Right lobe of liver (tissue), 6 donors: ENCODE measurements at places on chromosomes 7 and 10.

GRCh38 chr7:85287106-85287825 is 100.4 kb upstream of the SEMA3D start:
- DNase-seq = no peak

GRCh38 chr7:38409531-38409930 is 136.1 kb upstream of the TARP start:
- DNase-seq = no peak

DNA sequence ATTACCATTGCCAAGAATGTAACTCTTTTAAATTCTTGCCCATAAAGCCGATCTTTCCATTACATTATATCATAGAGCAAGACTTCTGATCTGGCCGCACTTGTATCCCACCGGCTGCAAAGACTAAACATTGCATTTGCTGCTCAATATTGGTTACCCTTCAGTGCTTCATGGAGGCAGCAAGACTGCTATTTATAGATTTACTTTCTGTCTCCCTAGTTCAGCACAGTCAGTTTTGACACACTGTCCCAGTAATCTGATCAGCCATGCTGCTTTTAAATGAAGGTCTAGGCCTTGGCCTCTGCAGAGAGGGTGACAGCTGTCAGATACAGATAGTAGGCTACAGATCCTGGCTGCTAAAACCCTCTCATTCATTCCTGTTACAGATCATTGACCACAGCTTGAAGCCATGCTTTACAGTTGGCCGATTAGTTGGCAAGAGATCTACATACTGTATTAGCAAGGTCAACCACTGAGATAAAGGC is 562.6 kb upstream of the GALNT17 start:
- no peak for DNase-seq

- peak; percentile 74 for DNase-seq
Measured at GRCh38 chr10:69057261-69057950, 30.5 kb upstream of the SRGN start.

- no peak for DNase-seq
Measured at GRCh38 chr10:79335094-79335469, 12.2 kb upstream of the PPIF start.

DNA sequence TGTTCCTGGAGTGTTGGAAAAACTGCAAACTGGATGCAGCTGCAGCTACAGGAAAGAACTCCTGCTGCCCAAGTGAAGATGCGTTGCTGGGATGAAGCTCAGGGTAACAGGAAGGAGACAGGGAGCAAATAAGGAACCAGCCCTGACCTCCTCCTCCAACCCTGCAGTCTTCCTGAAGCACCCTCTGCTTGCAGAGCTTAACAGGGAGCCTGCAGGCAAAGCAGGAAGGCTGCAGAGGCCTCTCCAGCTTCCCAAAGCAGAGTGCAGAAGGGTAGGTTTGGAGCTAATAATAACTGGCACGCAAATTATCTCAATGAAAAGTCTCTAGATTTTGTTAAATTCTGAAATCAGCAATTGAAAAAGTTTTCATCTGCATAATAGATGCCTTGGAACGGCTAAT is 92.5 kb downstream of the SORCS1 start:
- no peak for DNase-seq

- no peak for DNase-seq
Measured at GRCh38 chr7:87339373-87339897, 6.0 kb upstream of the CROT start.

- DNase-seq = no peak
Measured at GRCh38 chr7:115635876-115636275, 394.7 kb downstream of the TFEC start.

- no peak for DNase-seq
Measured at GRCh38 chr10:24428410-24428782, 219.5 kb downstream of the KIAA1217 start.

GRCh38 chr10:59668096-59668495 is 41.6 kb downstream of the SLC16A9 start:
- DNase-seq = no peak

DNA sequence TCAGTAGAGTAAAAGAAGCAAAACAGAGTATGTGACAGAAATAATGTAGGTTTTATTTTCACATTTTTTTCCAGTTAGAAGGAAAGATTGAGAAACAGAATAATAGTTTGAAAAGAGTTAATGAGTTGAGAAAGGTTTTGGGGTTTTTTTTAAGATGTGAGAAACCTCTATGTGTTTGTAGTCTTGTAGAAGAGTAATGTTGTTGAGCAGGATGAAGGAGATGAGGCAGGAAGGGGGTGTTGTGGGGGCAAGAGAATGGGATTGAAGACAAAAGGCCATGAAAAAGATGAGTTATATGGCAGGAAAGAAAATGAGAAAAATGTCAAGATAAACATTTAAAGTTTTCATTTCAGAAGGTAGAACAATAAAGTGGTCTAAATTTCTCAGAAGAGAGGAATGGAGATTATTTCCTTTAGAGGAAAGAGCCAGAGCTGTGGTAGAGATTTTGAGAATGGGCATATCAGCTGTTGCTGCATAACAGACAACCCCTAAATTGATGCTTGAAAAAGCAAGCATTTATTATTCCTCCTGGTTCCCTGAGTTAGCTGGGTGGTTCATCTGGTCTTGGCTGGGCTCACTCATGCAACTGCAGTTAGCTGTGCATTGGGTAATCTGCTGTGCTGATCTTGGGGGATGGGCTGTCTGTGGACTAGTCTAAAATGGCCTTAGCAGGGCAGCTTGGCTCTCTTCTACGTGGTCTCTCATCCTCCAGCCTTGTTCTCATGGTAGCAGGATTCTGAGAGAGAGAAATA is 27.1 kb downstream of the PCGF5 start:
- DNase-seq = no peak

DNA sequence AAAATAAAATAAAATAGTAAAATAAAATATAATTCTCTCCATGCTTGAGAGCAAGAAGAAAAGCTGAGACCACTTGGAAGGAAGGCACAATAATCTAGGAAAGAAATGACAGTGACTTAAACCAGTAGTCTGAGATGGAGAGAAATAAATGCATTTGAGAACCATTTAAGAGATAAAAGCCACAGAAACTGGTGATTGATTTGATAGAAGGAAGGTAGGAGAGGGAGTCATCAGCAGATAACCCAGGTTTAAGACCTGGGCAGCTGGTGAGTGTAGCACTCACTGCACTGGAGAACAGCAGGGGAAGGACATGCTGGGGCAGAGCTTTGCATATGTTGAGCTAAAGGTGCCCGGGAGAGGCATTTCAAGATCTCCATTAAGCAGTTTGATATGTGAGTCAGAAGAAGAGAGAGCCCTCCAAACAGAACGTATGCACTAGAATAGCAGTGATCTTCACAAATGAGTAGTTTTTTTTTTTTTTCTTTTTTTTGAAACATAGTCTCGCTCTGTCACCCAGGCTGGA is 268.0 kb downstream of the DYNC1I1 start:
- DNase-seq = no peak

DNA sequence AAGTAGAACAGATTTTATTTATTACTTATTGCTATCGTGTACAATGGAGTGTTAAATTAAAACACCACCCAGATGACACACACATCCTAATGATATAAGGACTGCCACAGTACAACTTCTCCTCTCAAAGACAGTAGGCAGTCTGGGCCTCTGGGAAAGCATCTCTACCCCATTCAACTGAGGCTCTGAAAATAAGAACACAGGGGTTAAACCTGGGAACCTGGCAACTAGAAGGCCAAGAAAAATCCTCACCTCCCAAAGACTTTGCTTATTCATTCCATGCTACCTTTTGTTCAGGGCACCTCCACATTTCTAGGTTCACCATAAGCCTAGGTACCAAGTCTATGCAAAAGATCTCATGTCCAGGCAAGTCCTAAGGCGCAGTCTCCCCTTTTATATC is 125.4 kb upstream of the FEZF1 start:
- DNase-seq = no peak

DNA sequence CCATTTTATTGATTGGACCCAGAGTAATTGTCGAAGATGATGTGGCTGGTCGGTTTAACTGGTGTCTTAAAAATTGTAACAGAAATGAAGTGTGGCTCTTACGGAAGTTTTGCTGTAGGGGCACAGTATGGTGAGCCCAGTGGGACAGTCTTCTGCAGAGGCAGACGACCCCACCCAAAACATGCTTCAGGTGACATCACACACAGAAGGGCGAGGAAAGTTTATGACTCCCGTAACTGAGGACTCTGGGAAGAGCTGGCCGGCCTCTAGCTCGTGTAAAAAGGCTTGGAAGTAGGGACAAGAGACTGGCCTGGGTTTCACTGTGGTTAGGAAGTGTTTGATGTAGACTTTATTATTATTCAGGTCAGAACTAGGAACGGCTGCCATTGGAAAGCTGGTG is 73.3 kb downstream of the HTR5A start:
- no peak for DNase-seq

GRCh38 chr10:63466144-63466935 is 563 bp upstream of the JMJD1C start:
- DNase-seq = peak; percentile 70

GRCh38 chr10:89540420-89540949 is 5.1 kb upstream of the SLC16A12 start:
- DNase-seq = no peak

DNA sequence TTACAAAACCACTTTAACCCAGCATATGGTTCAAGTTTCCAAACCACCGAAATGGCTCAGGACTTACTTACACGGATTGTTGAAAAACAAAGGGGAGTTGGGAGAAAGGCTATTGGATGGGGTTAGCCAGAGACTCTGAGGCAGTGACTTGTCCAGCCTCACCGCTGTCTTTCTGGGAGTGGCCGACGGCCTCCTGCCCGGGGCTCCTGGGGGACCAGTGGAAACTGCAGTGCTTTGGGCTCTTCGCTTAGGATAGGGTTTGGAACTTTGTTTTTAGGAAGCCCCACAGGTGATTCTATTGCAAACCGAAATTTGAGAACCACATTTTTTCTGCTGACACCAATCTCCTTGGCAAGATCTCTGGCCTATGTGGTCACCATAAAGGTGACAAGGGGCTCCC is 38.1 kb upstream of the R3HCC1L start:
- DNase-seq = peak; percentile 11

GRCh38 chr7:77866370-77866769 is 67.8 kb downstream of the PHTF2 start:
- DNase-seq = no peak

- no peak for DNase-seq
Measured at GRCh38 chr7:142057101-142057500, 54.4 kb upstream of the MGAM2 start.

DNA sequence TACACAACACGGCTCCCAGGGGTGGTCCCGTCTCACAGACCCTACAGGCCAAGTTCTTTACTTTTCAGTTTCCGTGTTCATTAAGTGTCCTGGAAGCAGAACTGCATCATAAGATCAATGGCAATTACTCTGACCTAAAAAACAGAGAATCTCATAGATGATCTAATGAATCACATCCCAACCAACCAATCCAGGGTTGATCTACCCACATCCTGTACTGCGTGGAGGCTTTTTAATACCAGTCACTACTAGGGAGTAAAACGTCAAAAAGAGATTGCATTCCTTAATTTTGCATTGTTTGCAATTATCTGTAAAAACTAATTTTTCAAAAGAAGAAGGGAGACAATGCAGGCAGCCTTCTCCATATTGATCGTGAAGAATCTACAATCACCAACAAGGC is 72.6 kb downstream of the PARD3 start:
- no peak for DNase-seq

DNA sequence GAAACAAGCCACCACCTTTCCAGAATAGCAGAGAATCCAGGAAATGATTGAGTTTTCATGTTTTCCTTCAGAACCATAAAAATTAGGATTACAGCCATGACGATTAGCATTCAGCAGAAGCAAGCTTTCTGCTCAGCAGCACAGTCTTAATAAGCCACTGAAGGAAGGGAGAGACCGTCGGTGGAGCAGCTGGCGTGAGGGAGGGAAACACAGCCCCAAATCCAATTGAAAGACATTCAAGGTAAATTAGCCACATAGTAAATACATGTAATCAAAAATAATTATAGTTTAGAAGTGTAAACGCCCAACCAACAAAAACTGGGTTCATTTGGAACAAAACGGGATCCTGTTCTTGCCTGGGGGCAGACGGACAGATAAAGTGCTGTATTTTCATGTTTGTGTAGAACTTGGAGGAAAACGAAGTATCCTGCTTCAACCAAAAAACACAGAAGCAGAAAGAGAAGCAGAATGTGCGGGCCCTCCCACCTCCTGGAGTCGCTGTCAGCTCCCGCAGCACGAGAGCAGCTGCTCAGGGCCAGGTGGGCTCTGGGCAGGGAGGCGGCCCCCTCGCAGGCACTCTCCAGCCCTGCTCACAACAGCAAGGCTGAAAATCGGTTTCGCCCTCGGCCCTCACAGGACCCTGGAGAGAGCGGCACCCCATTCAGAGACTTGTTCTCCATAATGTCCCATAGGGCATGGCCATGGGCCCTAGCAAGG is 84.9 kb downstream of the TCERG1L start:
- no peak for DNase-seq

DNA sequence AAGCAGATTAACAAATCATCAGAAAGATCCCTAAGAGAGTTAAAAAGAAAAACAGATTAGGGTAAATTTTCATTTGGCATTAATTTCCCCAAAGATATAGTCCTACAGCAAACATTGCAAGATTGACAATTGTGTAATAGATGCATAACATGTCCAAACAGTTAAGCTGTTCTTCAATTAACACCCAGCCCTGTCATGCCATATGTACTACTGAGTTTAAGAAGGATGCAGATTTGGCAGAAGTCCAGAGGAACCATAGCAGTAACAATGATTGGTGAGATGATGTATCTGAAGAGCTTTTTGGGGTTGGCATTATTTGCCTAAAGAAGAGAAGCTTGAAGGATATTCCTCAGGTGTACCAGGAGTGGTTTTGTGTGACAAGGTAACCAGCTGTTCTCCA is 287.6 kb downstream of the LRMDA start:
- DNase-seq = no peak

- no peak for DNase-seq
Measured at GRCh38 chr7:81159402-81159801, 240.6 kb upstream of the SEMA3C start.

DNA sequence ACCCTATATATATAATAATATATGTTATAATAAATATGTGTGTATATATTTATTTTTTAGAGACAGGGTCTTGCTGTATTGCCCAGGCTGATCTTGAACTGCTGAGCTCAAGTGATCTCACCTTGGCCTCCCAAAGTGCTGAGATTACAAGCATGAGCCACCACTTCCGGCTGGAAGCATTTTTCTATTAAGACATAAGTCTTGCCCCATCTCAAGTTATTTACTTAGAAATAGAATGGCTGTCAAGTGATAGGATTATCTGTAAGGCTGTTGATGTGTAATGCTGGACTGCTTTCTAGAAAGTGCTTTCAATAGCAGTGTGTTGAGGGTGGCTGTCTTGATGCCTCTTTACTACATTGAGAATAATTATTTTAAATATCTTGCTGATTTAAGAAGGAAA is 65.2 kb downstream of the ZMYND11 start:
- no peak for DNase-seq
